ENCODE measurements at places on chromosomes 1 and 21. TPM values are rescaled to one million over a fixed set of nuclear protein-coding genes. Genes with fewer than 3 reads are reported as not detected.

The SPRR2A gene
- not detected for total RNA-seq

The AQP10 gene
- total RNA-seq = not detected

The OLIG1 gene
- not detected for total RNA-seq

GRCh38 chr1:235954306-235955283 is 87.9 kb upstream of the LYST start:
- no peaks in the 10 kb centered on the region for H3K27me3 ChIP-seq
- no peak overlapping the region for H3K27ac ChIP-seq
- no peak overlapping the region for H3K4me3 ChIP-seq
- H3K36me3 ChIP-seq = no peaks in the 10 kb centered on the region
- peaks cover 34% of the 10 kb centered on the region for H3K4me1 ChIP-seq

DNA sequence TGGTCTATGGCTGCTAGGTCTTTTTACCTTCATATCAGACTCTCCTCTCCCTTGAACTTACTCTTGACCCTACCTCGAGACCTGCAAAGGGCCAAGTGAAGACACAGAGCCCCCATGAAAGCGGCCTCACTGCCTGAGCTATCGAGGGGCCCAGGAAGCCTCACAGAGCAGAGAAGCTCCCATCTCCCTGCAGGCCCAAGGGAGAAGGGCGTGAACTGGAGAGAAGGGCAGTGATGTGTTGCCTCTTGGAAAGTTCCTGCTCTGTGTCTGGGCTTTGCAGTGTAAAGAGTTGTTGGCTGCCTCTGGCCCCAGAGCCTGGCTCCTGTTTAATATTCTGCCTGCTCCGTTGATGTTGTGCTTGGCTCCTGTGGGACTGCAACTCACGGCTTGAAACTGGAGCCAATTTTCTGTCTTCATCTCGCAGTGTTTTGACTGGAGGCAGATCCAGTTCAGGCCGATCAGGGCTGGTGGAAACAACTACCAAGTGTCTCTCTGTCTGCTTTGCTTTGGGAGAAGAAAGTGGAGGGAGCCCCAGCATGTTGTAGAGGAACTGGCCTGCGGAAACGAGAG is 4.3 kb downstream of the SERTAD4 start:
- H3K27ac ChIP-seq = no peak overlapping the region
- H3K36me3 ChIP-seq = no peaks in the 10 kb centered on the region
- peaks cover 15% of the 10 kb centered on the region for H3K27me3 ChIP-seq
- no peak for DNase-seq
- H3K4me1 ChIP-seq = peaks cover 12% of the 10 kb centered on the region

- H3K27me3 ChIP-seq = no peaks in the 10 kb centered on the region
- H3K4me3 ChIP-seq = no peak overlapping the region
- DNase-seq = no peak
- no peaks in the 10 kb centered on the region for H3K36me3 ChIP-seq
- no peak overlapping the region for H3K27ac ChIP-seq
These were observed 251.8 kb upstream of the USP24 start for GRCh38 chr1:55466921-55467320.

- no peaks in the 10 kb centered on the region for H3K36me3 ChIP-seq
- peaks cover 48% of the 10 kb centered on the region for H3K4me1 ChIP-seq
- DNase-seq = peak; percentile 74
These were observed at the start of gene RNASEL for GRCh38 chr1:182588500-182589396. Gene RNASEL (minus strand): TSS chr1:182589256. CDS start chr1:182586806, 2,450 bp downstream.

DNA sequence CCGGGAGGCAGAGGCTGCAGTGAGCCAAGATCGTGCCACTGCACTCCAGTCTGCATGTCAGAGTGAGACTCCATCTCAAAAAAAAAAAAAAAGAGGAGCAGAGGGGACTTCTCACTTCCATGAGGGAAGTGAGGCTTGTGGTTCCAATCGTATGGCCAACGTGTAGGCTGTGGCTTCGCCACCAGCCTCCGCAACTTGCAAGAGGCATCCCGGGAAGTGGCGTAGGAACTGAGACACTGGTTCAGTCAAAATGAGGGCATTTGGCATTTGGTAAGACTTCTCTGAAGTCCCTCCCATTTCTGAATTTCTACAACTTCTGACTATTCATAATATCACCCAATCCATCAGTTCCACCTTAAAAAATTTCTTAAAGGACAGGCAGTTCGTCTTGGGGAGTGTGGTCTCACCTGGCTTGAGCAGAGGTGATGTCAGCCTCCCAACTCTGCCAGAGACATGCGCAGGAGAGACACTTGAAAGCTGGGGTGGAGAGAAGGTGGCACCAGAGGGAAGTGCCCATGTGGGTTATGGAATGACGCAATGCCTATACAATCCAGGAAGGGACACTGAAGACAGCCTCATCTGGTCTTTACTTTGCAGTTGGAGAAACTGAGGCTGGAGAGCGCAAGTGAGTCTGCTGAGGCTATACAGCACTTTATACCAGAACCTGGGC is 17.2 kb downstream of the KAZN start:
- no peak for DNase-seq
- H3K4me1 ChIP-seq = no peaks in the 10 kb centered on the region
- no peaks in the 10 kb centered on the region for H3K27me3 ChIP-seq
- no peak overlapping the region for H3K4me3 ChIP-seq
- no peaks in the 10 kb centered on the region for H3K36me3 ChIP-seq
